ENCODE measurements at places on chromosomes 12 and 14. TPM values are rescaled to one million over a fixed set of nuclear protein-coding genes. Genes with fewer than 3 reads are reported as not detected.

The NTF3 gene
- polyA plus RNA-seq, result 7.3 TPM

DNA sequence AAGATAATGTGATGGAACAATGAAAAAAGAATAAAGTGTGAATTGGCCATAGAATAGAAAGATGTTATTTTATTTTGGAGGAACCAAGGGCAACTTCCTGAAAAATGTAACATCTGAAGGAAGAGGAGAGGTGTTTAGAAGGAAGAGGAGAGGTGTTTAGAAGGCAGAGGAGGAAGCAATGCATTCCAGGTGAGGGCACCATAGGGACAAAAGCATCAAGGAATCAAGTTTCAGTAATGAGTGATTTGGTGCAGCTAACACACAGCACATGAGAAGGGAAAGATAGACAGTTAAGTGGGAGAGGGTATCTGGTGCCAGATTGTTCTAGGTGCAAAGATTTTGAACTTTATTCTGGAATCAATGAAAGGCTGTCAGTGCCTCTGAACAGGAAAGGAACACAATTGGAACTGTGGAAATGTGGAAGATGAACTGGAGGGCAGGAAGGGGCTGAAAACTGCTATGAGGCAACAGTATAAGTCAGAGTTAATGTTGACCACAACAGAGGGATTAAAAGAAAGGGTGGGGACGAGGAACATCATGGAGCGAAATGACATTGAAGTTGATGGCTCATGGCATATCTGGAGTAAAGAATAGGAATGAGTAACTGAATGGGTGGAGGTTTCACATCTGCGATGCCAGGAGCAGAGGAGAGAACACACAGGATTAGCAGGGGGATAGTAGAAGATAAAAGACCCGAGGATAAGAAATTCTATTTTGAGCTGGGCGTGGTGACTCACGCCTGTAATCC is 326.6 kb downstream of the LRIG3 start:
- H3K27me3 ChIP-seq, result no peaks in the 10 kb centered on the region
- DNase-seq, result no peak
- peak overlapping the region; percentile 24 for H3K27ac ChIP-seq
- H3K4me3 ChIP-seq, result no peak overlapping the region
- no peaks in the 10 kb centered on the region for H3K4me1 ChIP-seq
- no peaks in the 10 kb centered on the region for H3K36me3 ChIP-seq

The MORN3 gene
- polyA plus RNA-seq, result 0.20 TPM

DNA sequence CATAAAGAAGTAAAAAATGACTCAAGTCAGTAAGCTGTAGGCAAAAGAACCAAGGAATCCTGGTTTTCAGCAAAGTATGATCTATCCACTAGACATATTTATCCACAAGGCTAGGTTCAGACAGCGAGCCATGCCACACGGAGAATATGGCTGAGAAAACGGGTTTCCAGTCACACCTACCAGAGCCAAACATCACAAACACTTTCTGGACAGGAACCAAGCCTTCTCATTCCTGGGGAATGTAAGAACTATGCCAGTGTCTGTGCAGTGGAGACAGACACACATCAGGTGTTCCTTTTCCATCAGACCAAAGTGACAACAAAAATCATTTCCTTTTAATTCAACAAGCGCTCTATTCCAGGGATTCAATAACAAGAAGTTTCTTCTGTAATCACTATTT is 41.1 kb downstream of the AREL1 start:
- H3K36me3 ChIP-seq, result peaks cover 100% of the 10 kb centered on the region
- no peak overlapping the region for H3K27ac ChIP-seq
- DNase-seq, result no peak
- no peaks in the 10 kb centered on the region for H3K27me3 ChIP-seq
- no peak overlapping the region for H3K4me3 ChIP-seq
